ENCODE measurements at places on chromosomes 3 and 15.

- peak; percentile 15 for DNase-seq
Measured at GRCh38 chr15:74314795-74315438, 52.5 kb downstream of the CYP11A1 start.

DNA sequence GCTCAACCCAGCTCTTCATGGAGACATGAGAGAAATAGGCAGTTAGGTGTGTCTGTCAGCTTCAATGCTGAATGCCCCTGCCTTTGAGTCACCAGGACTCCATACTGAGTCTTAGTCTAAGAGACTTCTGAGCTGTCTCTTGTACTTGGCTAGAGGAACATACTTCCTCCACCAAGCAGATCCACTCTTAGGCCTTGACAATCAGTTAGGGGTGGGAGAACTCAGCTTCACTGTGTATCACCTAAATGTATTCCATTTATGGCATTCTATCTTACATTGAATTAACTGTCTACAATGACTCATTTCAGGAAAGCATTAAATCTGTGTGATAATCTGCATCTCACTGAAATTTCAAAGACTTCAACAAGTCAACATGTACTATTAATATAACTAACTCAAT, 66.0 kb downstream of the STAC start:
- DNase-seq: no peak

DNA sequence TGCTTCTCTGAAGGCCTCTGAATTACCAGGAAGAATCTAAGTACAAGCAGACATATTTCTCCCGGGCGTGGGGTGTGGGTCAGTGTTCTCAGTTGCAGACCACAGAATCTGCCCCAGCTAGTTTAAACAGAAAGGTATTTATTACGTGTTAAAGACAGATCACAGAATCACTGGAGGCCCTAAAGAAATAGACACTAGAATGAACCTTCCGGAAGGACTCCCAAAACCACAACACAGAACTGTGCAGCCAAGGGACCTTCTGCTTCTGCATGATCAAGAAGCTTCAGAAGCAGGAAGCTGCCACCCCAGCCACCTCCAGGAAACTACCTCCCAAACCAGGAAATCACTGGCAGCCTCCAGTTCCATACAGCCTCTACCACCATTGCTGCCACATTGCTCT, 32.7 kb upstream of the ZFAND6 start:
- no peak for DNase-seq

DNA sequence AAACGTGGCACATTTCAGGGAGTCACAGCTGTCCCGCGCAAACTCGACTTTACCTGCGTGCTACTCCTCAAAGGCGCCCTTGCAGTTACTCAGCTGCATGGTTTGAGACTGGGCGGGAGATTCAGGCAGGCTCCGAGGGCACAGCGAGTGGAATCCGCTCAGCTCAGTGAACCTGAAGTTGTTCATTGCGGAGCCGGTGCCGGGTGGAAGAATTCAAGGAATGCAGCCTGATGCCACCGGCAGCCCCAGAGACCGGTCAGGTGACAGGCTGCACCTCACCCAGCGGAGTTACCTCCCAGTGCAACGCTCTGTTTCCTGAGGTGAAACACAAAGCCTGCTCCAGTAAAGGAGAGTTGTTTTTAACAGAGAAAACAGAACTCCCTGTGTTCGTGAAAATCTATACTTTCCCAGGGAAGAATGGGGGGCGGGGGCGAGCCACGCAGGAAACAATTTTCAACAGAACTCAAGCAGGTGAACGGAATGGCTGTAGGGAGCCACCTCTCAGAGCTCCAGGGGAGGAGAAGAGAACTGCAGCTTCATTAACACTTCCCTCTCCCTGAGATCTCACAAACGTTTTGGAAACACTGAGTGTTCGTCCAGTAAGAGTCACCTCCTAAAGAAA, 3.8 kb downstream of the VEPH1 start:
- DNase-seq: no peak

GRCh38 chr3:157713101-157713500, 209.9 kb upstream of the VEPH1 start:
- DNase-seq: no peak

GRCh38 chr3:69235882-69236281, 113.5 kb upstream of the LMOD3 start:
- no peak for DNase-seq
